ENCODE measurements at places on chromosomes 2 and 18.

GRCh38 chr18:10579079-10579867 is 53.4 kb downstream of the NAPG start:
- DNase-seq = no peak

GRCh38 chr2:857937-858336 is 92.7 kb upstream of the SNTG2 start:
- no peak for DNase-seq

DNA sequence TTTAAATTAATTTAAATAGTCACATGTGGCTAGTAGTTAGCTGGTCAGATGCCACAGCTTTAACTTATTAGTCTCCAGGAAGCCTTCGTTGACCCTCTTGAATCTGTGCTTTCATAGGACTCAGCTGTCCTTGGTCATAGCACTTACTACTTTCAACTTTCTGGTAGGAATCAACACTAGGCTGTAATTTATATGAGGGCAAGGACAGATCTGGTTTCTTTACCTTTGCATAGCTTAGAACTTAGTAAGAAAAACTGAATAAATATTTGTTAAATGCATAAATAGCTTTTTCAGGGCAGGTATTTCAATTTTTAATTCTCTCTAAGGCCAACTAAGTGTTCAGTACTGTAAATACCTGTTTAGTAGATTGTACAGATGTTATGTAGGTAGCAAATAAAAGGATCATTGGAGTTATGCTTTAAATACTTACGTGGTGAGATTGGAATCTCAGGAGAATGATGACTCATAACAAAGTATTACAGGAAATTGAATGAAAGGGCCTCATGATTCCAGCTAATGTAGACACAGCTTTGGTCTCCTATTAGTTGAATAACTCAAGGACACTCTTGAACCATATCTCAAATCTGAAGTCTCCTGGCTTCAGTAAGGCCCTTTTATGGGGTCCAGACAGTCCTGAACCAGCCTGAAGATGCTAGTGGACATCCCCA is 2.6 kb downstream of the CLIP4 start:
- no peak for DNase-seq

DNA sequence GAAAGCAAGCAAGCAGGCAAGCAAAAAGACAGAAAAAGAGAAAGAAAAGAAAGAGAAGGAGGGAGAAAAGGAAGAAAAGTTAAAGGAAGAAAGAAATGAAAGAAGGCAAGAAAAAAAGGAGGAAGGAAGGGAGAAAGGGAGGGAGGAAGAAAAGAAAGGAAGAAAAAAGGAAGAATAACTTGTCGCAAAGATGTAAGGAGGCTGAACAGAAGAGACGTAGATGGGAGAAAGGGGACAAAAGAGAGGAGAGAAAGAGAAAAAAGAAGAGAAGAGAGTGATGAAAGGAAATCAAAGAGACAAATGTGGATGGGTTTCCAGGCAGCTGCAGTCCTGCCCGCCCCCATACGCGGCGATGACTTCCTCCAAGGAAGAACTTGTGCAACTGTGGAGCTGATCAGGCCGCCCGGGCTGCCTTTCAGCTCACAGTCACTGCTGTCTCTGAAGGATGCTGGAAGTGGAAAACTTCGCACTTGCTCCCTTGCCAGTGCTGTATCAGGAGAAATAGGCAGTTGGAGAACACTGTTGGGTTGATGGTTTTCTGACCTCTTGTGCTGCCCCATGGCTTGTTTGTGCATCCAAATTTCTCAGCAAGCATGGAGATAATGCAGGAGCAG is 52.9 kb downstream of the TRIB2 start:
- DNase-seq = no peak

DNA sequence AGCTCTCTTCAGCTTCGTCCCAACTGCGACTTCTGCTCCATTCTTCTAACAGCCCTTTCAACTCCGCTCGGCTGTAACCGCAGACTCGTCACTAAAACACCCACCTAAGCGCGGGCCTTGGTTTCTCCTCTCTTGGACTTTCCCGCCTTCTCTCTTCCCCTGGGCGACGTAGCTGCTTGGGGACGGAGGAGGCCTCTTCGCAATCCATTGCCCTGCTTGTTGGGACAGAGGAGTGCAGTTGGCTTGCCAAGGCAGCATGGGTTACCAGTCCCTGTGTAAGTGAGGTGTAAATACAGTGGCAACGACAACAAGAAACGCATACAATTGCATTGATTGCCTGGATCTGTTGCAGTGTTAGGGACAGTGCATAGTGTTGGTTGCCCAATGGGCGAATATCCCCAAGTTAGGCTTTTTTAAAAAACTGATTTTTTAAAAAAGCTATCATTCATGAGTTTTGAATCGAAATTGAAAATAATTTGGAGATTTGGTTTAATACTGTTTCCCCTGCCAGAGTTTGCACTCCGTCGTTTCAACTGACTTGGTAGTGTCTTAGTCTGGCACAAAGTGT is 484 bp upstream of the DARS1 start:
- peak; percentile 56 for DNase-seq

GRCh38 chr18:78160961-78161656 is 818.5 kb upstream of the SALL3 start:
- no peak for DNase-seq

- no peak for DNase-seq
Measured at GRCh38 chr2:219254590-219255201, 978 bp upstream of the TUBA4A start.

DNA sequence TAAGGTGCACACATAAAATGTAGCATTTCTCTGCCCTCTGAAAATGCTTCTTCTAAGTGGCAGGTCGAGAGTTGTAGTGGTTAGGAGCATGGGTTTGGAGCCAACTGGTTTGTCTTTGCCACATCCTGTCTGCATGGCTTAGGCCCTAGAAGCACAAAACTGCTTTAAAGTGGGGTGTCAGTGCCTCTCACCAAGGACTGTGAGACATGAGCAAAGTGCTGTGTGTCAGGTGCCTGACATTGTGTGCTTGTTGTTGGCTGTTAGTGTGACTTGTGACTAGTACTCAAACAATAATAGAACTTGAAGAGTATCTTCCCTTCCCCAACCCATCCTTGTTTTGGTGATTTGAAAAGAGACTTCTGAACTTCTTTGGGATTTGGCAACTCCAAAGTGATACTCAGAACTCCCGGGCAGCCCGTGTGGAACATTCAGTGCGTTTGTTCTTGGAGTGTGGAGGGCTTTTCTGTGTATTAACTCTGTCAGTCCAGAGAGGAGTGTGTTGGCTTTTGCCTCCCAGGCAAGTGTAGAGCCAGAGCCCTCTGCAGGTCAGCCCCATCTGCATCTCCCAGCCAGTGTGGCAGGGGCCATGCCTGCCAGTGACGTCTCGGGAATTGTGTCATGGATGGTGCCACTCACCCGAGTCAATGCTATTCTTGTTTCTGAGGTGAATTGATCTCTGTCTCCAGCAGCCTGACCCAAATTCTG is 5.0 kb downstream of the MGAT5 start:
- no peak for DNase-seq

- no peak for DNase-seq
Measured at GRCh38 chr2:29902356-29902755, 19.0 kb downstream of the ALK start.

- no peak for DNase-seq
Measured at GRCh38 chr2:117603060-117603459, 211.4 kb upstream of the DDX18 start.

GRCh38 chr2:110827511-110827910 is 95.1 kb downstream of the ACOXL start:
- DNase-seq = no peak

DNA sequence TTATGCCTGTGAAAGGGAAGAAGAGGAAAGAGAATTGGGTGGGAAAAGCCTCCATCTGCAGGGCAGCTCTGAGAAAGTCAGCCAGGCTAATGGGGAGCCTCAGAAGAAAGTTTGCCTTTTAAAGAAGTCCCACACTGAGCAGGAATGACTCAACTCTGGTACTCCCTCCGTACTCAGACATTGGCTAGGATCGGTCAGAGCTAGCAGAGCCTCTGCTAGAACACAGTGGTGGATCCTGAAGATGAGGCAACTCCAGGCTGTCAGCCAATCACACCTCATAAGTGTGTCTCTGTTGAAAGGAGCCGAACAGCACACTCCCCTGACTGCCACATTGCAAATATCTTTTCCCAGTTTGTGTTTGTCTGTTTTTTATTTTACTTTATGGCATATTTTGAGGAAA is 96.9 kb downstream of the HNRNPLL start:
- no peak for DNase-seq

GRCh38 chr2:190748966-190749365 is 100.1 kb downstream of the NAB1 start:
- DNase-seq = no peak

GRCh38 chr18:77749089-77749488 is 499.4 kb downstream of the GALR1 start:
- no peak for DNase-seq

- no peak for DNase-seq
Measured at GRCh38 chr18:68948622-68949021, 150.7 kb downstream of the CCDC102B start.

DNA sequence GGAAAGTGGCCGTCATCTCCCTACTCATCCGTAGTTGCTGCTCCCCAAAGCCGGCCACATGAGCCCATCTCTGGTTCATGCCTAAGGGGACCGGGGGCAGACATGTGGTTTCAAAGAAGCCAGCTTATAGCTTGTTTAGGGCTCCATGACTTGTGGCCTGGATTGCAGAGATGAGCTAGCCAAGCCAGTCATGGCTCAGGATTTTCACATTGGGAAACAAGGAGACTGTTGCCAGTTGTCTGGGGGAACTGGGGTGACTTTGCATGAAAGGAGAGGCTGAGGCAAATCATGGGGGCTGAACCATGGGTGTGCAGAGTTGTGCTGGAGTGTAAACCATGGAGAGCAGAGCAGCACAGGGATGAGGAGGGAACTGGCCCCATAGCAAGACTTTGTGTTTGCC is 183.0 kb upstream of the APCDD1 start:
- no peak for DNase-seq

Data from stimulated activated CD4-positive, alpha-beta T cell treated with anti-CD3 and anti-CD28 coated beads, Interleukin-1b, Interleukin-23, amount 100 ng/mL, for 1 hour (primary cell).